ENCODE measurements at places on chromosomes 4 and X.

- DNase-seq = no peak
Observed at GRCh38 chrX:105495376-105495775, 274.9 kb upstream of the TEX13A start.

- no peak for DNase-seq
Observed at GRCh38 chr4:145066063-145066501, 31.9 kb downstream of the ANAPC10 start.

DNA sequence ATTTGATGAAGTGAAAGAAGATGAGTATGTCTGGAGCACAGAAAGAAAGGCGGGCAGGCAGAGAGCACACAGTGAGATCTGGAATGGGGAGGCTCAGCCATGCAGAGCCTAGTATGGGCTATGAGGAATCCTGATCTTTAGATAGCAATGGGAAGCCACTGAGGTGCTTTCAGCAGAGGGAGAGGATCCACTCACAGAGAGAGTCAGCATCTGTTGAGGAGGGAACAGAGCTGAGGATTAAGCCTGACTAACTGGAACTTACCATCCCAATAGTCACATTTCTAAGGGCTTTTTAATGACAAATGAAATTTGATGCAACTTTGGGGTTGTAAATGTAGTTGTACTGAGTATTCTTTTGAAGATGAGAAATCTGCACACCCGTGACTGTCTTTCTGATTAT, 20.6 kb upstream of the FGFBP2 start:
- no peak for DNase-seq

GRCh38 chr4:186297013-186297645, 31.1 kb downstream of the F11 start:
- DNase-seq = peak; percentile 10

DNA sequence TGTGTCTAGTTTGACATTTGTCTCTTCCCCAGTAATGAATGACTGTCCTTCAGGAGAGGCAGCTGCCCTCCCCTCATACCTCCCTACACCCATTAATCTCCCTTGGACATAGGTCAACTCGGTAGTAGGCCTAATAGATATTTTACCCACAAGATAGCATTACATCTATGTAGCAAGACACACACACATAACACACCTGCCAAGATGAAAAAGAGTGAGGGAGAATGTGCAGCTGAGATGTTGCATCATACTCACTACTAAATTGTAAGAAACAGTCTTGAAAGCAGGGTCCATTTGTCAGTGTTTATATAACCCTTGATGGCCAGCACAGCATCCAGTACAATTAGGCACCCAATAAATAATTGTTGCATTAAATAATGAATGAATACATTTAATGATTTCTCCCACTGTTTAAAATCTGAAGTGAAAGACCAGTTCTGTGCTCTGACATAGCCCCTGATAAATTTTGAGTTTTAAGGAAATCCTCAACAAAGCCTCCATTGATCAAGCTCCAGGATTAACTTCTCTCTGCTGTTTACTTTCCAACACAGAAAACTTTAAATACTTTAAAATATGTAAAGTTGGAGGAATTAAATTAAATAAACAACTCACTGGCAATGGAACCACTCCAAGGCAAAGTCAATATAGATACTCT, 440.8 kb upstream of the RASGEF1B start:
- no peak for DNase-seq

DNA sequence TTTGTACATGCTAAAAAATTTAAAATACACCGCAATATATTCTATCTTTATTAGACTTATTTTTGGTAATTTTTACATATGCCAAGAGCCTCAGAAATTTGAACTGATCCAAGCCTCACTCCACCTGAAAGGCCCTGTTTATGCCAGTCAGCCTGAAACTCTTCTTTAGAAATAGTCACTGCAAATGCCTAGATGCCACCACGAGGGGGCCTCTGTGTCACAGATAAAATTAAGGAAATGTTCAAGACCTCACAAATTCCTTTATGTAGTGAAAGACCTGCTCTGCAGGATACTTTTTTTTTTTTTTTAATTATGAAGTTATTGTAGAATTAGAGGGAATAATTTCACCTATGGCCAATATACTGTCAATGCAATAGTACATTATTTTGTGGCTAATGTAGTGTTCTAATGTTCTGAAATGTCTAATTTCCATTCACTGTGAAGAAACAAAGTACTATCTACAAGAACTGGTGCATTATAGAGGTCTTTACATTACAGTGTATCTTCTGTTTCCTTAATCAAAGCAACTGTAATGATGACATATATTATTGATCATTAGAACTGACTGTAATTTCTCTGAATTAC, 69.8 kb downstream of the DTHD1 start:
- no peak for DNase-seq

DNA sequence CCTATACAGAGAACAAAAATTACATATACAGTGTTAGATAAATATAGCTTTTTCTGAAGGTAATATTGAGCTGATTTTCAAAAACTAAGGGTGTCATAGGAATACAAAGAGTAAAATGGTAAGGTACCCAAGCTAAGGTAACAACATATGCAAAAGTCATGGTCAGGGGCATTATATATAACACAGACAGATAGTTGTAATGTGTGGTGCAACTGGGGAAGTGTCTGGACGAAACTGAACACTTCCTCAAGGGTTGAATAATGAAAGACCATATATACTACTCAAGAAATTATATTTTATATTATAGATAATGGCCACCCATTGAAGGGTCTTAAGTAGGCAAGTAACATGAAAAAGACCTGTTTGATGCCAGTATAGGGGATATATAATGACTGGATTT, 262.1 kb upstream of the CXXC4 start:
- no peak for DNase-seq

DNA sequence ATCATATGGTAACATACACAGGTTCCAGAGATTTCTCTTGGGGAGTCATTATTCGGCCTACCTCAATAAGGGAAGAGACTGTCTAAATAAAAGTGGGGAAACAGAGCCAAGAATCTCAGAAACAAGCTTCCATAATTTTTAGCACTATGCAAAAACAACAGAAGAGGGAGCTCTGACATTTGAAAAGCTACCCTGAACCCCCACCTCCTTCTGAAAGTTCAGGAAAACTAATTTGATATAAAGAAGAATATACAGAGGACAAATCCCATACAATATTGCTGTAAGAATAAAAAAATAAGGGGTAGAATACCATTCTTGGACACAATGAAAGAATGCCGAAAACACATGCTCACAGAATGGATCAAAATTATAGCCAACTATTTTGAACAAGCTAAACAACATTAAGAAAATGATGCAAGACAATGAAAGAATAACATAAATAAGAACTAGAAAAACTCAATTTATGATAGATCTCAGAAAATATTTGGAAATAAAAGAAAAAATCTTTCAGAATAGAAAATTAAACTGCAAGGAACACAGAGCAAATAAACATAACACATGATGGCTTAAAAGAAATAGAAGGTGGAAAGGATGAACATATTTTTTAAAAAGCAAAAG, 14.4 kb upstream of the ZNF41 start:
- no peak for DNase-seq

DNA sequence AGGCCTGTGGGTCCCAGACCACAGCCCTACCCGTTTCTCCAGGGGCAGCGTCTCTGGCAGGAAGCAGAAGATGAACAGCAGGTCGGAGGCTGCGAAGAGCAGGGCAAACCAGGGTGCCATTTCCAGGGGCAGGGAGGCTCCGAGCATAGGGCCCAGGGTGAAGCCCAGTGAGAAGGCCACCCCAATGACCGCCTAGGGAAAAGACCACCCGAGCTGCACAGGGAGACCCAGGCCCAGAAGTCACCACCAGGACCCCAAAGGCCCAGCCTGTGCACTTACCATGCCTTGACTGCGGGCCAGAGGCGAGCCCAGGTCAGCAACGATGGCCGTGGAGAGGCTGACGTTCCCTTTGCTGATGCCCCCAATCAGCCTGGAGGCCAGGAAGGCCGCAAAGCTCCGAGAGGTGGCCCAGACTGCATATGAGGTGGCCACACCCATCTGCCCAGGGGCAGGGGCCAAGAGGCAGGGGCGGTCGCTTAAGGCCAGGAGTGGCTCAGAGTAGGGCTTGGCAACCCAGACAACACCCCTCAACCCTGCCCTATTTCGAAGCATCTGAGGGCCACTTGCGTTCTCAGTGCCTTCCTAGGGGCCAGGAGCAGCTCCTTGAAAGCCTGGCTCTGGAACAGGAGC, 30.8 kb downstream of the NOP14 start:
- DNase-seq = no peak

GRCh38 chr4:61397174-61397573, 197.0 kb downstream of the ADGRL3 start:
- peak; percentile 0 for DNase-seq

DNA sequence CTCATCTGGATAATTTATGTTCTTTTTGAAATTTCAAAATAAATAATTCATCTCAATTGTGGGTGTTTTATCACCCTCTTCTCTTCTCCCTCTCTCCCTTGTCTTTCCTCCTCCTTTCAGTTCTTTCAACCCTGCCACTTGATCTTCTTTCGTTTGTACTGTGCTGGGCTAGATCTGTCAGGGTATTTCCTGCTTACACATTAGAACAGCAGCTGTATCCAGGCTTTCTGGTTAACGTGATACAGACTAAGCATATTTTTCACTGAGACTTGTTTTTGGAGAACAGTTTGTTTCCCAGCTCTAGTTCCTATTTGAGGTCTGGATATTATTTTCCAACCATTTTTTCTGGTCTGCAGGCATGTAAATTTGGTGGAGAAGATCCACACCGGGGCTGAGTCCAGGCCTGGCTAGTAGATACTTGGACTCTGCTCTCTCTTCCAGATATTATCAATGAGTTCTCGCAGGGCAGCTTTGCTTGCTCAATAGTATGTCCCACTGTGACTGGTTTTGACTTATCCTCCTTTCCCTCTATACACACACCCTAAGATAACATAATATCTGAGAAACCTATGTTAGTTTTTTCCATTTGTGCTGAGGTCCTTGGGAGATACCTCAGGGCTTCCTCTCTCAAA, 1310.7 kb upstream of the TENM3 start:
- DNase-seq = no peak

DNA sequence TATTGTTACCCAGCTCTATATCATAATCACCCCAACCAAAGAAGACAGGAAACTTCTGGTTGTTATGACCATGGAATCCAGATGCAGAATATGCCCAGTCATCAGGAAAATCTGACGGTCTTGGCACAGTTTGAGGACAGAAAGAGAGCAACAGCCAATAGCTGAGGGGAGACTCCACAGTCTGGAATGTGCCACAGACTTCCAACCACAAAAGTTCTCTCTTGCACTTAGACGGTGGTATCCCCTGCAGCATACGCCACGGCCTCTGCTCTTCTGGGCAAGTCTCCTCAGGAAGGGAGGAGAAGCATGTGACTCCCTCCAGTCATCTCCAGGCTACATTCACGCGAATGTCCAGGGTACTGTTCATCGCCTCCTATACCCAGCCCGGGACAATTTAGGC, 18.4 kb downstream of the ZNF827 start:
- peak; percentile 90 for DNase-seq

- no peak for DNase-seq
Observed at GRCh38 chrX:110403441-110404238, 45.0 kb downstream of the RTL9 start.

DNA sequence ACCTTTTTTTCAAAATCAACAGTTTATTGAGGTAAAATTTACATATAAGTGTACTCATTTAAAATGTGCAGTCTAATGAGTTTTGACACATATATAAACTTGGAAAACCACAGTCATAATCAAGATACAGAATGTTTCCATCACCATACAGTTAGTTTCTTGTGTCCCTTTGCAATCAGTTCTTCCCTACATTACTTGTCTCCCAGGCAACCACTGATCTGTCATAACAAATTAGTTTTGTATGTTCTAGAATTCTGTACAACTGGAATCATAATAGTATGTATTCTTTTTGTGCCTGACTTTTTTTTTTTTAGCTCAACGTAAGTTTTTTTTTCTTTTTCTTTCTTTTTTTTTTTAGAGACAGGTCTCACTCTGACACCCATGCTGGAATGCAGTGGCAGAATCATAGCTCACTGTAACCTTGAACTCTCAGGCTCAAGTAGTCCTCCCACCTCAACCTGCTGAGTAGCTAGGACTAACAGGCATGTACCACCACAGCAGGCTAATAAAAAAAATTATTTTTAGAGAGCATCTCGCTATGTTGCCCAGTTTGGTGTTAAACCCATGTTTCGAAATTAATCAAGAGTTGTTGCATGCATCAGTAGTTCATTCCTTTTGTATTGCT, 26.9 kb downstream of the ARFIP1 start:
- no peak for DNase-seq

DNA sequence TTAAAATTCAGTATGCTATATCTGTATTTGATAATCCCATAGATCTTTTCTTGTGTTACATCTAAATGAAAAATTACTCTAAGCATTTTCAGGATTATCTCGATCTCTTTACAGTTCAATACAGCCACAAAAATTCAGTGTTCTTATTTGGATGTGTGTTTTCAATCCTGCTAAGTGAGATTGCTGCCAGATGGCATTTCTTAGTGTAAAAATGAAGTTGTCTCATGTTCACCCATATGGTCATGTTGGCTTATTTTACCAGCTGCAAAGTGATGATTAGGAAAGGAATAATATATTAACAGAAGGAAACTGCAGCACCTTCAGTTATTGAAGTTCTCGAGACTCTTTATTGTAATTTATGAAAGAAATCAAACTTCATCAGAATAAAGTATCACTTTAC, 12.1 kb upstream of the FAM47A start:
- DNase-seq = no peak

DNA sequence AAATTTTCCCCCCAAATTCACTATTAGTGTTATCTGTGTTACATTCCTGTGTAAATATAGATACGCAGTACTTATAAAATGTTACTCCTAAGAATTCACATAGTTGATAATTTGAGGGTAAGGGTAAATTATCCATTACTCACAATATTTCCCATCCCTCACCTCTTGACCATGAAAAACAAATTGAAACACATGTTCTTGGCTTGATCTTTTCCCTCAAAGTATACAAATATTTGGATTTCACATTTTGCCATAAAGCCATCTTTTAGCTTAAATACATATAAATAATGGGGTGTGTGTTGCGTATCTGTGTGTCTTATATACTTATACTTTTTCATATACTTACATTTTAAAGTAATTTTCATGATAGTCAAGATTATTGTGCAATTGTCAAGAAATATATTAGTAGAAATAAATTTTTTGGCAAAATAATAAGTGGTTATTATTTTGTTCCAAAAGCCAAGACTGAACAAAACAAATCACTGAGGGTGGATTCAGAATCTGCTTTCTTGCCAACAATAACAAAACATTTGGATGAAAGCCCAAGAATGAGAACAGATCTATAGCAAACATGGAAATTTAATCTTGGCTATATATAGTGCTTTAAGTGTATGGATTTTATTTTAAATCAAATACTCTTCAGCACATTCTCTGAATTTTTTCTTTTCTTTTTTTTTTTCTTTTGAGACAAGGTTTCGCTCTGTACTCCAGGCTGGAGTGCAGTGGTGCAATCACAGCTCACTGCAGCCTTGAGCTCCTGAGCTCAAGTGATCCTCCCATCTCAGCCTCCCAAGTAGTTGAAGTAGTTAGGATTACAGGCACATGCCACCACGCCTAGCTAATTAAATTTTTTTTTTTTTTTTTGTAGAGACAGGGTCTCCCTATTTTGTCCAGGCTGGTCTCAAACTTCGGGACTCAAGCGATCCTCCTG, 48.5 kb upstream of the PRSS48 start:
- DNase-seq = no peak

- DNase-seq = no peak
Observed at GRCh38 chrX:114332766-114333165, 251.1 kb upstream of the HTR2C start.

- no peak for DNase-seq
Observed at GRCh38 chr4:151962138-151962823, 201.5 kb upstream of the GATB start.

All from GM04504 (cell line).